Calu3 (cell line): ENCODE measurements at places on chromosomes 7 and 10. TPM values are rescaled to one million over a fixed set of nuclear protein-coding genes. Genes with fewer than 3 reads are reported as not detected.

The HACD1 gene
- total RNA-seq: 13.2 and 17.3 TPM in 2 replicates

The AKR1D1 gene
- total RNA-seq: not detected in 2 replicates

The CFAP43 gene
- 0.94 and 1.1 TPM in 2 replicates for total RNA-seq

The SNCG gene
- total RNA-seq: 7.2 and 11.3 TPM in 2 replicates

The UTF1 gene
- not detected in 2 replicates for total RNA-seq

The CDHR3 gene
- total RNA-seq: 4.0 and 4.1 TPM in 2 replicates

The TET1 gene
- 1.2 TPM in 2 replicates for total RNA-seq
